Memory B cell (primary cell): ENCODE measurements at places on chromosomes 6 and 20.

- no peak for DNase-seq
These were observed 5.6 kb downstream of the SLC17A5 start for GRCh38 chr6:73648166-73648565.

GRCh38 chr20:13683833-13684232 lies 45.1 kb upstream of the TASP1 start:
- no peak for DNase-seq

GRCh38 chr20:14522595-14522994 lies 185.2 kb upstream of the FLRT3 start:
- no peak for DNase-seq

DNA sequence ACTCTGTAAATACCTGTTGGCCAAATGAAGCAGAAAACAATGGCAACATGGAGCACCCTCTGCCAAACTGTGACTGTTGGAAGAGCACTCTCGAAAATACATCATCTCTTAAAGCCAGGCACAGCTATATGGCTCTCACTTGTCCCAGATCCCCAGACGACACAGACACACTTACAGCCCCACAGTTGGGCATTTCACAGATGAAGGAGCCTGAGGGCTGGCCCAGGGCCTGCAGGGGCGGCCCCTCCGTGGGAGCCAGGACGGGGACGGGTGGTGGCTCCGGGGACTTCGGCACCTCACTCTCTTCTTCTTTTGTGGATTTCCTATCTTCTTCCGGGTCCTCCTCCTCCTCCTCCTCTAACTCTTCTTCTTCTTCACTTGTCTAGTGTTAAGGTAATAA lies 18.4 kb upstream of the MRPS10 start:
- DNase-seq = no peak

GRCh38 chr6:125791151-125791819 lies 525 bp downstream of the NCOA7 start:
- peak; percentile 22 for DNase-seq

DNA sequence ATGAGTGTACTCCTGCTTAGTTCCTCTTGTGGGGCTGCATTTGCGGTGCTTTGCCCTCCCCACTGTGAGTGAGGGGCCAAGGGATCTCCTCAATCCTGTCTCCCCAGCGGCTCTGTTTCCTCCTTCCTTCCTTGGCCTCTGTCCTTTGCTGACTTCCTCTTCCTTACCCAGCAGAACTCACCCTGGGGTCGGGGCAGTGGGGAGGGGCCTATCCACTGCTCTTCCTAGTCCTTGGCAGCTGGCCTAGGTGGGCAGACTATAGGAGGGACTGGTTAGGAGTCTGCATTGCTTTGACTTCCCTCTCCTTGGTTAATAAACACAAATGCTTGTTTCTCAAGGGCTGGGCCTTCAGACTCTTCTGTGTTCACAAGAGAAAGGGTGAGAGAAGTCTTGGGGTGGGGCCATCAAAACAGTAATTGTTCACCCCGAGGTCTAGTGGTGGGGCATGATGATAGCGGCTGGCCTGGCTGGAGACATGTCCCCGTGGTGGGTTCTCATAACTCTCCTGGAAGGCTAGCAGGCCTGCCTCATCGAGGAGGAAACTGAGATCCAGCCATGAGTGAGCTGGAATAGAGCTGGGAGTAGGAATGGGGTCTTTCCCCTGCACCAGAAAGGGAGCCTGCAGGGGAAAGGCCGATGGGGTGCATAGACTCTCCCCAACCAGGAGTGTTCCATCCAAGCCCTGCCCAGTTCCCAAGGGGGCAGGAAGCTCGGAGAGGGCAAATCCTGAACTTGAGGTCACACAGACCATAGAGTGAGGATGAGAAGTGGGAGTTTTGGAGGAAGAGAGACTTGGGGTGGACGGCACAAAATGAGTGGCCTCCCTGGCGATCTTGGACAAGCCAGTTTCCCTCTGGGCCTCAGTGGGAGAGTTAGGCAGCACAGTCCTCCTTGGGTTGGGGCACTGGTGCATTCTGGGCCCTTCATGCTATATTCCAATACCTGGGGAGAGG lies 12.7 kb downstream of the FAM110A start:
- DNase-seq = no peak

GRCh38 chr6:56393615-56394612 lies 146.5 kb upstream of the COL21A1 start:
- no peak for DNase-seq
